Stimulated activated CD8-positive, alpha-beta memory T cell treated with anti-CD3 and anti-CD28 coated beads, Interleukin-4, amount 100 ng/mL, for 1 hour (primary cell): ENCODE measurements at places on chromosomes 1 and 21.

DNA sequence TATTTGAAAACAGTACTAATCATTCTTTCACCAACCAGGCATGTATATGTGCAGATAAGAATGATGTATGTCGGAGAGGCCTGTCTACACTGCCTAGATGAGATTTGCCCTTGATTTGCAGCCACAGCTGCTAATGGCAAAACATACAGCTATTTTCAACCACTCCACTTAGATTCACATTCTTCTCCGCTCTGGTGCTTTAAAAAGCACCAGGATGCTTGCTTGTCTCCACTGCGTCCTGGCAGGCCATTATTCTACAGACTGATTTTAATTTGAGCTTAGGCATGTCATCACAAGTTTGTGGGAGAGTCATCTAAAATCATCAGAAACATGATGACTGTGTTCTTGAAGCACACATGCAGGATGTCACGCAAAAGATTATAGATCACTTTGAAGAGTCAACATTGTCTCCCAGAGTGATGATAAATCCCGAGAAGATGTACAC is 119.0 kb upstream of the NRIP1 start:
- DNase-seq, result no peak

GRCh38 chr1:103171041-103171590 is 62.8 kb upstream of the COL11A1 start:
- DNase-seq, result no peak

DNA sequence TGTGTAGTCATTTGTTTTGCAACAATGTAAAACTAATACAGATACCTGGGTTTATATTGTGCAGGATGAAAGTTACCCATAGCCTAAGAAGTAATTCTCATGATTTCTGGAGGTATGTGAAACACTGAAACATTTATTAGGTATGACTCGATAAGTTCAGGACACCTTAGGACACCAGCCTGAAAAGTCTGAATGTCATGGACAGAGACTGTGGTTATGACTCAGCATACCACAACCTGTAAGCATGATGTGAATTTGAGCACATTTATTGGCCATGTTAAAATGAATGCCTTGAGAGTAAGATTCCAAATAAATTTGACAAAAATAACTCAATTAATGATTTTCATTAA is 1471.7 kb upstream of the B3GALT2 start:
- no peak for DNase-seq

DNA sequence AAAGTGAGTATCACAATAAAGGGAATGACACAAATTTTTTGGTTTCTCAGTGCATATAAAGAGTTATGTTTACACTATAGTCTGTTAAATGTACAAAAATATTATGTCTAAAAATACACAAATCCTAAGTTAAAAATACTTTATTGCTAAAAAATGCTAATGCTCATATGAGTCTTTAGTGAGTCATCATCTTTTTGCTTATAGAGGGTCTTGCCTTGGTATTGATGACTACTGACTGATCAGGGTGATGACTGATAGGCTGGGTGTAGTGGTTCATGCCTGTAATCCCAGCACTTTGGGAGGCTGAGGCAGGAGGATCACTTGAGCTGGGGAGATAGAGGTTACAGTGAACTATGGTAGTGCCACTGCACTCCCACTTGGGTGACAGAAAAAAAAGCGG is 12.9 kb upstream of the NUF2 start:
- DNase-seq, result no peak

DNA sequence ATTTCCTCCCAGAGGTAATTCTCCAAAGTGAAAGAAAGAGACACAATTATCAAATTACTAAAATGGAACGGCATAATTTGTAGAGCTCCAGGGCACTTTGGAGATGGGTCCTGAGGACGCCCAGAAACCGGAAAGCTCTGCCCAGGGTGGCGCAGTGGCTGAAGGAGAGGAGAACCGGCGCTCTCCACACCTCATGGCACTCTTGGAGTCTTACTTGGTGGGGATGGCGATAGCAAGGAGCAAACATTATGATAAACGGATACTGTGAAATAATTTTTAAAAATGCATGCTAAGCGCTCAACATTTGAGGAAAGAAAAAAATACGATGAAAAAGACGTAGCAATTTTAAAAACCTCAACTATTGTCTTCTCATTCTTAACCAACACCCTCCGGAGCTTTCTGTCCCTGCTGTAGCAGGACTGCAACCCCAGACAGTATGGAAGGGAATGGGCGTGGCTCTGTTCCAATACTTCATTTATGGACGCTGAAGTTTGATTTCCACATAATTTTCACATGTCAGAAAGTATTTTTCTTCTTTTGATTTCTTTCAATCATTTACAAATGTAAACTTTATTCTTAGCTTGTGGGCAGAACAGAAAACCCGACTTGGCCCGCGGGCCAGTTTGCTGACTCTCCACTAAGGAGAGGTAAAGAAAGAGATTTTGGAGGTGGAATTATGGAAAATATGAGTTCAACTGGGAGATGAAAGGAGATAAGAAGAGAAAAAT is 1.1 kb downstream of the S100A11 start:
- DNase-seq, result no peak
